ENCODE measurements at places on chromosomes 6 and 20.

GRCh38 chr20:12925210-12925755 lies 83.5 kb upstream of the SPTLC3 start:
- DNase-seq = no peak

GRCh38 chr20:48645666-48646065 lies 182.1 kb downstream of the PREX1 start:
- DNase-seq = no peak

GRCh38 chr20:58994390-58995159 lies 12.5 kb downstream of the CTSZ start:
- DNase-seq = no peak

DNA sequence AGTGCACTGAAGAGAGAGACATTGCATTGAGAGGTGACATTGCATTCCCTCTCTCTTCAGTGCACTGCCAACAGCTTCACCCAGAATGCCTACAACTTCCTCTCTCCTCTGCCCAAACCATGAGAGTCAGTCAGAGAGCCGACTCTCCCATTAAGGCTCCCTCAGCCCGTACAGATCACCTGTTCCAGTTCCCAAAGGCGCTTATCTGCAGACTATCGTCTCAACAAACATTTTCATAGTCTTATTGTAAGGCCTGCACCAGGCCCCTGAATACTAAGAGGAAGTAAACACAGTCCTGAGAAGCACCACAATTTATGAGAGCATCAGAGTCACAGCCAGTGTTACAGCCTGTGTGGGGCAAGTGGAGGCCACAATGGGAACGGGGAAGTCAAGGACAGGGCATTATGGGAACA lies 53.7 kb downstream of the GFOD1 start:
- no peak for DNase-seq

DNA sequence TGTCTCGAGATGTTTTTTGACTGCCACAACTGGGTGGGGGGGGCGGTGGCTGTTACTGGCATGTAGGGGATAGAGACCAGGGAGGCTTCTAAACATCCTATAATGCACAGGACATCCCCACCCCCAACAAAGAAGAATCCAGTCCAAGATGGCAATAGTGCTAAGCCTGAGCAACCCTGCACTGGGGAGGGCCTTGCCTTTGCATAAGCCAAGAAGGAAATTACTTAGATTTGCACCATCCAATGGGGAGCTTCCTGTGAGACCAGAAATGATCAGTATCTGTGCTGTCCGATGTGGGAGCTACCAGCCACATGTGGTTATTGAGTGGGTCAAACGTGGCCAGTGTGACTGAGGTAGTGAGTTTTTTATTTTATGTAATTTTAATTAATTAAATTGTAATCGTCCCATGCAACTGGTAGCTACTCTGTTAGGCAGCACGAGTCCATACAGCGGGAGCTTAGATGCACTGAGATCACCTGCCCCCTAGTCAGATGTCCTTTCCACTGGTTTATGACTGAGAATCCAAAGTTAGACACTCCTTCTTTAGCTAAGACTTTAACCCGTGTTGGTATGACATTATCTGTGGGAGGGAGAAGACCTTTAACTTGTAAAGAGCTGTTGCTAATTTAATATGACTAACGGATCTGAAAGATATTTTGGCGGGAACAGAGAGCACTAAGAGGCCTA lies 97.4 kb upstream of the NEDD9 start:
- DNase-seq = no peak

GRCh38 chr6:157800420-157801237 lies 22.4 kb upstream of the SNX9 start:
- no peak for DNase-seq

GRCh38 chr6:12893036-12893435 lies 176.5 kb downstream of the PHACTR1 start:
- DNase-seq = no peak

DNA sequence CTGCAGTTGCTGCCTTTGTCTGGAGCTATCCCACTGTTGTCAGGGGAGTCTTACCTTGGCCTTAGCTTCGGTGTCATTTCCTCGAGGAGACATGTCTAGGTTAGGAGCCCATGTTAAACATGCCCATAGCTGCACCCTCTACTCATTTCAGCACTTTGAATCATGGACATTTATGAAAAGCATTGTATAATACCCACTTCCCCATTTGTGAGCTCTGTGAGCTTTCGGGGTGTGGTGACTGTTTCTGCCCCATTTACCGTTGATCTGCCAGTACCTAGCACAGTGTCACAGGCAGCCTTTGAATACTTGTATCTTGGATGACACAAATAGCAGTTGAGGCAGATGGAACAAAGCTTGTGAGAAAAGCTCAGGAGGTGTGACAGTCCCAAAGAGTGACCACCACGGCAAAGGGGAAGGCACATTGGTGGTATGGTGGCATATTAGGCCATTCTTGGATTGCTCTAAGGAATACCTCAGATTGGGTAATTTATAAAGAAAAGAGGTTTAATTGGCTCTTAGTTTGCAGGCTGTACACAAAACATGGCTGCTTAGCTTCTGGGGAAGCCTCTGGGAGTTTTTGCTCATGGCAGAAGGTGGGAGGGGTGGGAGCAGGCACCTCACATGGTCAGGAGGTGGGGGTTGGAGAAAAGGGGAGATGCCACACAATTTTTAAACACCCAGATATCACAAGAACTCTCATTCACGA lies 42.0 kb downstream of the JARID2 start:
- no peak for DNase-seq

DNA sequence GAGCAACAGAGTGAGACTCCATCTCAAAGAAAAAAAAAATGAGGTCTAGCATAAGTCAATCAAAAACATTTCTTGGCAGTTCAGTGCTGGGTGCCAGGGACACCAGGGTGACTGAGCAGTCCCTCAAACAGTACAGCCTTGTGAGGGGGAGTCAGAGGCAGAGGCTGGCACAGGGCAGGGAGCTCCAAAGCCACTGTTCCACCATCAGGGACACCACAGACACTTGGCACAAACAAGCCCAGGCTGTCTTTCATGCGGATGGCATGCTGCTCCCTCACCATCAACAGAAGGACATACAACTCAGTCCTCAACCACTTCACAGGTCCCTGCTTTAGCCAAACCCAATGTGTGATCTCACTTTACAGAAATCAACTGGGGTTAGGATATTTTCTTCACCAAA lies 36.0 kb upstream of the GRM4 start:
- no peak for DNase-seq

- DNase-seq = no peak
Observed at GRCh38 chr6:52098721-52099120, 11.3 kb upstream of the PKHD1 start.

- DNase-seq = no peak
Observed at GRCh38 chr6:124991764-124992295, 29.6 kb downstream of the RNF217 start.

- DNase-seq = no peak
Observed at GRCh38 chr6:12012038-12012557, at the start of gene HIVEP1. TSS of gene HIVEP1 (plus strand) at chr6:12012312. CDS start at chr6:12015629, 3,317 bp downstream.

DNA sequence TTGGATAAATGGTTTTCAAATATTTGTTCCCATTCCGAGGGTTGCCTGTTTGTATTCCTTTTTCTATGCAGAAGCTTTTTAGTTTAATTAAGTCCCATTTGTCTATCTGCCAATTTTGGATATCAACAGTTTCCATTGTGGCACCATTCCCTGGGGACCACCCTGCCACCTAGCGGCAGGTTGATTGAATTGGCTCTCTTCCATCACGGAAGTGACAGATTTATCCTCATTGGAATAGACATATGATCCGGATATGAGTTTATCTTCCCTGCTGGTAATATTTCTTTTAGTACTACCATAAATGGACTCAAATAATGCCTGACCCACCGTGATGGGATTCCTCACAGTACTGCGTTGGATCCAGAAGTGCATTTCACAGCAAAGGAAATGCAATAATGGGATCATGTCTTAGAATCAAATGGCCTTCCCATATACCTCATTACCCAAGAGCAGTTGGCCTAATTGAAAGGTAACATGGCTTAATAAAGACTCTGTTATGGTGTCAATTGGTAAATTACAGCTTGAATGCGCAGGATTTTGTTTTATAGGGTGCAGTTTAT lies 327.0 kb downstream of the BMP2 start:
- no peak for DNase-seq

GRCh38 chr20:62508641-62509051 lies 32.9 kb upstream of the GATA5 start:
- no peak for DNase-seq

GRCh38 chr6:14170128-14170527 lies 52.6 kb downstream of the CD83 start:
- no peak for DNase-seq

DNA sequence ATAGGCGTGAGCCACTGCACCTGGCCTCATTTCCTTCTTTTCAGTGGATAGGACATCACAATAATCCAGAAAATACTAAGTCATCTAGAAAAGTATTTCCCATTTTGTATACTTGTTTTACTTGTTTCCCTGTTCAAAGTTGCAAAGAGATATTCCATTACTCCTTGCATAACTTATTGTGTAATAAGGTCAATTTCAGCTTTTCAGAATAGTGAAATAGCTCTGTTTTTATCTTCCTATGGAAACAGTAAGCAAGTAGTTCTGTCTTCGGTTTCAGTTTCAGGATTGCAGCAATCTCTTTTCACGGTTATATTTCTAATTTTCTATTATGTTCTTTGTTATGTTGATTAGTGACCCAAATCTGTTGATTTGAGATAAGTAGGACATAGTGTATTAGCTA lies 6.0 kb downstream of the STX11 start:
- no peak for DNase-seq

- no peak for DNase-seq
Observed at GRCh38 chr20:49569411-49570115, 1.6 kb upstream of the PTGIS start.

GRCh38 chr20:43667341-43668132 lies 623 bp downstream of the MYBL2 start:
- no peak for DNase-seq

DNA sequence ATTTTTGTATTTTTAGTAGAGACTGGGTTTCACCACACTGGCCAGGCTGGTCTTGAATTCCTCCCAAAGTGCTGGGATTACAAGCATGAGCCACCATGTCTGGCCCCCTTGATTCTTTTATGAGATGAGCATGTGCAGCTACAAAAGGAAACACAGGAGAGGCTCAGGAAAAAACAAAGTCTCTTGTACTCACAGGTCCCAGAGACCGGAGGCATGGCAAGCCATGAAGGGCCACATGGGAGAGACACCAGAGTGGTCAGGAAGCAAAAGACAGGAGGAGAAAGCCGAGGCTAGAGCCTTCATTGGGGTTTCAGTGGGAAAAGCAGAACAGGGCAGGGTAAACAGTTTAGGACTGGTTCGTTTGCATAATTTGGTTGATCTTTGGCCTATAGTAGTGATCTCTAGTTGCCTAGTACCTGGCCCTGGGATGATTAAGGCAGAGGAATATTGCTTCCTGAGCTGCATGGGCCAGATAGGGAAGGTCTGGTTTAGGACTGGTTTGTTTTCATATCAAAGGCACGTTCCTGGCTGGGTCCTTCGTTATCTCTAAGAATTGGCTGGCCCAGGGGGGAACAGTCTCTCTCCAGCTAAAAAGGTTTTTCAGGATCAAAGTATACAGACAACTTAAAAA lies 48.2 kb upstream of the PRND start:
- no peak for DNase-seq

DNA sequence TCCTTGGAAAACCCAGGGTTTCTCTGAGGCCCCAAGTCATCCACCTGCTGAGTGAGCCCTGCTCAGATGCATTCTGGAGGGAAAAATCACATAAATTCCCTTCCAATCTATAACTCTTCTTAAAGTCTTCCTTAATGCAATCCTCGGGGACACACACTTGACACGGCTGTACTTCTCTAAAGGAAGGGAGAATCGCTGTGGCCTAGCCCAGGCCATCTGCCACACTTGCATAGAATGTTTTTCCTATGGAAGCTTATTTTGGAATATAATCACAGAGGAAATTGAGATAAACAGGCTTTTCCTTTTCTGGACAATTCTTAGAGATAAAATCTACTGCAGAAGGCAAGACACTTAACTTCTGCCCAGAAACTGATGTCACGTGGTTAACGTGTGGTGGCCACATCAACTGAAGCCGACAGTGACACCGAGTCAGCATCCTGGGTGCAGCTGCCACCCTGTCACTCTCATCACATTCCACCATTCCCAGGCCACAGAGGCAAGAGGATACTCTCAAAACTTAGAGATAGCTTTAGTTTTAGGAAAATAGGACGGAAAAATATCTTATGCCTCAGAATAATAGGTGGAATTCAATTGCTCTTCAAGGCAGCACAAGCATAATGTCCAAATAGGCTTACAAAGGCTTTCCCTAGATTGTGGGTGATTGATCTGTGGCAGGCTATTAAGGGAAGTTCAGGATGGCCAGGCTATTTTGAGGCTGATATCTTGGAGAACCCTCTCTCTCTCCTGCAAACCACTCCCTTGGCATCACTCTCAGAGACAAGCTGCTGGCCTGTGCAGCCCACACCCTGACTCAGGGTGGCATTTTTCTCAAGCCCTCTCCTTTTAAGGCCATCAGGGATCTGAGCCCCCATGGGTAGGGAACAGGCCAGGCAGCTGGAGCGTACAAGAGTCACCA lies 29.6 kb downstream of the PSMB1 start:
- no peak for DNase-seq

GRCh38 chr20:52416953-52417352 lies 225.4 kb upstream of the ZFP64 start:
- DNase-seq = no peak

DNA sequence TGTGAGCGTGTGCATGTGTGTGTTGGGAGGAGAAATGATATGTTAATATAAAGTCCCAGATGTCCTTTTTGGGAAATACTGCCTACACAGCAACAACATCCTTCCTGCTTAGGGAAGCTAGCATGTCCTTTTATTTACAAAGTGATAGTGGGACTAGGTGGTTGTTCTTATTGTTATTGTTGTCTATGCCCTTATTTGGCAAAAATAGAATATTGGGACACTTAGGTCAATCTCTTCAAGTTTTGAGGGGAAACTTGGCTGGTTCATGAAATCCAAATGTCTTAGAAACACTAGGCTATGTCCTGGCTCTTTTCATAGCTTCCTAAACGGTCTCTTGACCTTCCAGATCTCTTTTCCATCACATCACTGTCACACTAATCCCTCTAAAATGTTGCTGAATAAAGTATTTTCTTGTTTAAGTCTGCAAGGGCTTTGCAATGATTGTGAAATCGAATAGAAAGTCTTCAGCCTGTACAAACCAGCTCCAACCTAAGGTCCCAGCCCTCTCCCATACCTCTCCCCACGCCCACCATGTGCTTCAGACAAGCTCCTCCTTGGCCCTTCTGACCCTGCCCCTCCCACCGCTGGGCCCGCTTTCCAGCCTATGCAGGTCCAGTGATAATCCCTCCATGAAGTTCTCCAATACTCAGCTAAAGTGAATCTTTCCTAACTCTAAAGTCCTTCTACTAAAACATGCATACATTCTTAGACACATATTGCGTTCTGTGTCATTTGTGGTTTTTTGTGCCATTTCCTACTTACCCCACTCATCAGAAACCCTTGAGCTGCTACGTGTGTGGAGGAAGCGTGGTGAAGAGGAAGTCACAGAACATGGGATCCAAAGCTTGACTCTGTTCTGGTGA lies 205.1 kb downstream of the LY86 start:
- DNase-seq = no peak

GRCh38 chr6:152318278-152318677 lies 318.9 kb downstream of the SYNE1 start:
- DNase-seq = no peak

- no peak for DNase-seq
Observed at GRCh38 chr20:4483486-4483885, 238.2 kb upstream of the PRND start.
